ENCODE measurements at places on chromosomes 6 and 20.

GRCh38 chr6:91088976-91089375 is 502.1 kb upstream of the MAP3K7 start:
- no peak for DNase-seq

DNA sequence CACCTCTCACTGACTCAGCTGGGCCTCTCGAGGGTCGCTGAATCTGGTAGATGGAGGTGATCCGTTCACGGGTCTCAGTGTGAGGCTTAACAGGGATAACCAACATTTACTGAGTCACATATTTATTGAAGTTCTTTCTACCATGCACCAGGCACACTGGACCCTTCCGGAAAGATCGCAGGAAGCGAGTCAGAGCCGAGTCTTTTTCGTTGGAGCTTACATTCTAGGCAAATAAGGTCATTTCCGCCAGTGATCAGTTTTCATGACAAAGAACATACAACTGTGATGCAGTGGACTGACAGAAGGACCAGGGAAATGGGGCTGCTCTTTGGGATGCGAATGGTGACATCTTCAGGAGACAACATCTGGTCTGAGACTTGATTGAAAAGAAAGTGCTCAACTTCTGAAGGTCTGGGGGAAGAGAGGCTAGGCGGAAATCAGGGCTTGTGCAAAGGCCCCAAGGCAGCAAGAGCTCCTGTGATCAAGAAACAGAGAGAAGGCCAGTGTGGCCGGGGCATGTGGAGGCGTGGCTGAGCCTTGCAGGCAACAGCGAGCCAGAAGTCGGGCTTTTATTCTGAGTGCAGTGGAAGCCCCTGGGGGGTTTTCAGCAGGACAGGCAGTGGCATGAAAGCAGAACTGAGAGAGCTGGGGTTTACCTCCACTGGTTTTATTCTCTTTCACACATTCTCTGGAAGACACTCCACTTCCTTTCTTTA is 56.7 kb downstream of the APCDD1L start:
- DNase-seq: no peak

GRCh38 chr6:157980288-157981131 is 1.2 kb upstream of the SYNJ2 start:
- no peak for DNase-seq

- DNase-seq: no peak
Observed at GRCh38 chr6:95503568-95503967, 73.8 kb upstream of the MANEA start.

GRCh38 chr6:636488-636887 is 20.4 kb downstream of the HUS1B start:
- DNase-seq: peak; percentile 80

DNA sequence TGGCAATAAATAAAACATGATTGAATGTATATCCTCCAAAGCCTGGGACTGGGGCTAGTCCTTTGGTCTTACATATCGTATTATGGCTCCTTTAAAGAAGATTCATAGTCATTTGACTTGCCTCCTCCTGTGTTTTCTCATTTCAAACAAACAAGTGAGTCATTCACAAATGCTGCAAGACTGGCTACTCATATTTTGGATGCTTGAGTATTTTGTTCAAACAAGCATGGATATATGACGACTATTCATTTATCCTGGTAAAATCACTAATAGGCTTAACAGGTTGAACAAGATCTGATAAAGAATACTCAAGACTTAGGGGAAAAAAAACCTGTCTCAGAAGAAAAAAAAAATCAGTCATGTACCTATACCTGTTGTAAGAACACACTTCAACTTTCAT is 111.1 kb upstream of the CCDC28A start:
- DNase-seq: no peak

- DNase-seq: no peak
Observed at GRCh38 chr6:141906569-141907080, 226.1 kb upstream of the GJE1 start.

DNA sequence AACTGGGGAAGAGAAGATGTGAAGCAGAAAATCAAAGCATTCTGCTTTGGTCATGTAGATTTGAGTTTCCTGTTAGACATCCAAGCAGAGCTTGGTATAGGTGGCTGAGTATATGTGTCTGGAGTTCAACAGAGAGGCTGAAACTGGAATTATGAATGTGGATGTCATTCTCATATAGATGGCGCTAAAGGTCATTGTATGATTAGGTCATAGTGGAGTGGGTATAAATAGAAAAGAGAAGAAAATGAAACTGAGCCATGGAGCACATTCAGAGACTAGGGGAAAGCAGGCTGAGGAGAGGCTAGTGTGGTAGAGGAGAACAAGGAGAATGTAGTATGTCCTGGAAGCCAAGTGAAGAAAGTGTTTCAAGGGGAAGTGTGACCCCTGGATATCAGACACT is 295.6 kb upstream of the PLN start:
- DNase-seq: no peak

DNA sequence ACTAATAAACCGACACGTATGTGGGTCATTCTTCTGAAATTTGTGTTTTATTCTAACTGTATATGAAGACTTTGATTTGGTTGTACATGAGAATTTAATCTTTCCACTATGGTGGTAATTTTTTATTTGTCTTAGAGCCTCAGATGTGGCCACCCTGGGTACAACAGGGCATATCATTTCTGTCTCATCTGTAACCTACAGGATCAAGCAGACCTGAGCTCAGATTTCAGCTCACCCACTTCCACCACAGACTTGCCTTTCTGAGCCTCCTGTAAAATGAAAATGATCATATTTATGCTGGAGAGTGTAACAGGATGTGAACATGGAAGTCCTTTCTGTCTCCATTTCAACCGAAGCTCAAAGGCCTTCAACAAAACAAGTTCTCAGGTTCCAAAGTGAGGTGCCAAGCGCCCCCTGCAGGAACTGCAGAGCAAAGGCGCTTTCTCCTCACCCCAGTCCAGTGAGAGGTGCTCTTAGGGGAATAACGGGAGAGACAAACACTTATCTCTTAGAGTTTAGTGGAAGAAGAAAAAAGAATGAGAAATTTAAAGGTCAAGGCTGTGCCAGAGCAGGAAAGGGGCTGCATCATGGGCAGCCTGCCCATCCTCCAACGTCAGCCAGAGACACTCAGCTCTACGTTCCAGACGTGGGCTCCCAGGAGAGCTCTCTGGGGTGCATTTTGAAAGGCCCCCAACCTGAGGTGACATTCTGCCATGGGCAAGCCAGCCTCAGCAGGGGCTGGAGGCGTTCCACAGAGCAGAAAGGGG is 23.0 kb upstream of the CD24 start:
- peak; percentile 70 for DNase-seq
